ENCODE measurements at places on chromosomes 7 and 10. TPM values are rescaled to one million over a fixed set of nuclear protein-coding genes. Genes with fewer than 3 reads are reported as not detected.

HTRA1 gene
- 191 TPM for total RNA-seq

EPHB6 gene
- 6.3 TPM for total RNA-seq

TCF7L2 gene
- total RNA-seq: 60.1 TPM

RADIL gene
- total RNA-seq: 6.1 TPM

IGFBP3 gene
- 223 TPM for total RNA-seq

CCDC7 gene
- 20.8 TPM for total RNA-seq

FBXO24 gene
- not detected for total RNA-seq

MYL10 gene
- not detected for total RNA-seq

AKR1B15 gene
- 2.3 TPM for total RNA-seq

PNLIP gene
- total RNA-seq: 1.5 TPM

OR6V1 gene
- not detected for total RNA-seq

TRPV5 gene
- not detected for total RNA-seq

UCN3 gene
- total RNA-seq: not detected

SYT15 gene
- total RNA-seq: 6.3 TPM

IRF5 gene
- 17.3 TPM for total RNA-seq

LRRD1 gene
- not detected for total RNA-seq

GPR37 gene
- total RNA-seq: not detected

NEBL gene
- total RNA-seq: 0.80 TPM

ARMS2 gene
- total RNA-seq: 0.42 TPM

LBX1 gene
- 0.10 TPM for total RNA-seq

GIMAP4 gene
- total RNA-seq: 49.4 TPM

BRAF gene
- 34.7 TPM for total RNA-seq

TBX20 gene
- 0.16 TPM for total RNA-seq

SLC18A3 gene
- total RNA-seq: not detected

ASAH2 gene
- 2.4 TPM for total RNA-seq

Measured in mesenteric fat pad (tissue), 1 donor.